ENCODE measurements at places on chromosomes 13 and 19.
A peak's percentile ranks its signal among the peaks of the same experiment; 100 is the strongest.

- DNase-seq = no peak
Observed at GRCh38 chr13:108795841-108796240, 166.4 kb downstream of the MYO16 start.

DNA sequence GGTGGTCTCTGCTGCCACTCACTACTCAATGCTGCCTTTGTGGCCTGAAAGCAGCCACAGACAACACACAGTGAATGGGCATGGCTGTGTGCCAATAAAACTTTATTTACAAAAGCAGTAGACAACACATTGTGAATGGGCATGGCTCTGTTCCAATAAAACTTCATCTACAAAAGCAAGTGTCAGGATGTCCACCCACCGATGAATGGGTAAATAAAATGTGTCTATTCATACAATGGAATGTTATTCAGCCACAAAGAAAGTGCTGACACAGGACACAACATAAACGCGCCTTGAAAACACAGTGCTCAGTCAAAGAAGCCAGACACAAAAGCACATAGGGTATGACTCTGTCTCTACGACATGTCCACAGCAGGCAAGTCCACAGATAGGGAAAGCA lies 20.1 kb downstream of the ZSCAN5A start:
- peak; percentile 42 for DNase-seq

- DNase-seq = no peak
Observed at GRCh38 chr13:112143753-112144615, 77.0 kb downstream of the SOX1 start.

GRCh38 chr13:103236213-103236612 lies 170.0 kb upstream of the SLC10A2 start:
- DNase-seq = no peak

- DNase-seq = no peak
Observed at GRCh38 chr13:106213028-106213757, 322.3 kb downstream of the EFNB2 start.

DNA sequence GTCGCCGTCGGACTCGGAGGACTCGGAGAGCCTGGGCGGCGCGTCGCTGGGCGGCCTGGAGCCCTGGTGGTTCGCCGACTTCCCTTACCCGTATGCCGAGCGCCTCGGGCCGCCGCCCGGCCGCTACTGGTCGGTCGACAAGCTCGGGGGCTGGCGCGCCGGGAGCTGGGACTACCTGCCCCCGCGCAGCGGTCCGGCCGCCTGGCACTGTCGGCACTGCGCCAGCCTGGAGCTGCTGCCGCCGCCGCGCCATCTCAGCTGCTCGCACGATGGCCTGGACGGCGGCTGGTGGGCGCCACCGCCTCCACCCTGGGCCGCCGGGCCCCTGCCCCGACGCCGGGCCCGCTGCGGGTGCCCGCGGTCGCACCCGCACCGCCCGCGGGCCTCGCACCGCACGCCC lies 2.5 kb upstream of the GRWD1 start:
- DNase-seq = no peak

DNA sequence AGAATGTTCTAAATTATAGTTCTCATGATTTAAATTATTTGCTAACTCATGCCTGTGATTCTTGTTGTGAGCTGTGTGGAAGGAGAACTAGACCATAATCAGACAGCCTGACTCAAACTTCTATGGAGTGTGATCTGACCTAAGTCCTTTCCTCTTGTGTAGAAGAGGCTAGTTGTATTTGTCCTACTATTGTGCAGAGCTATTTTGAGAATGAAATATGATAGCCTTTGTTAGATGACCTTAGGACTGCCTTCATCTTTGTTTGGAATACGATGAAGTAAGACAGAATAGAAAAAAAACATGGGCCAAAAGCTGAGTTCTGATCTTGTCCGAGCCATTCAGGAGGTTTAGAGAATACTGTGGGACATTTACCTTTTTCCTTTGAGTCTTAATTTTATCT lies 119.4 kb downstream of the STOML3 start:
- DNase-seq = no peak

GRCh38 chr13:109704771-109705635 lies 81.4 kb downstream of the IRS2 start:
- DNase-seq = no peak

- peak; percentile 8 for DNase-seq
Observed at GRCh38 chr19:19490214-19490968, 25.0 kb downstream of the TSSK6 start.

DNA sequence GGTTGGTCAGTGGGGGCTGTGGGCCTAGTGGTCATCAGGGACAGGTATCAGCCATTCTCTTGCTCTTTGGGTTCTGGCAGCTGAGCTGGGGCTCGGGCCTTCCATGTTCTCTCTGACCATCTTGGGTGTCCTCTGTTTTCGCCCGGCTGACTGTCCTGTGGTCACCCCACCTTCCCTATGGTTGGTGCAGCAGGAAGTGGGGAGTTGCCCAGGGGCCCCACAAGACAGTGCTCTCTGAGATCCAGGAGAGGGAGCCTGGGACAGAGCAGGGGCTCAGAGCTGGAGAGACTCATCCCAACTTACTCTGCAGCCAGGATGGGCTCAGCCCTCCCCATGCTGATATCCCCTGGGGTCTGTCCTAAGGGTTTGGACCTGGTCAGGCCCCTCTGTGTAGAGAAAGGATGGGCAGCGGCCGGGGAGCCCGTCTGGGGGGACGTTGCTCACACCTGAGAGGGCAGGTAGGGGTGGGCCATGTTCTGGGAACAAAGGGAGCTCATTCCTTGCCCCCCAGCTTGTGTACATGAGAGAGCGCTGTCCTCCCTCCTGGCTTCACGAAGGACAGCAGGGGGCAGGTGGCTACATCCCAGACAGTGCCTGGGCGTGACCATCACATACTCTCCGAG lies 937 bp upstream of the CEACAM8 start:
- DNase-seq = no peak

GRCh38 chr19:34128558-34129250 lies 43.6 kb upstream of the LSM14A start:
- DNase-seq = no peak

DNA sequence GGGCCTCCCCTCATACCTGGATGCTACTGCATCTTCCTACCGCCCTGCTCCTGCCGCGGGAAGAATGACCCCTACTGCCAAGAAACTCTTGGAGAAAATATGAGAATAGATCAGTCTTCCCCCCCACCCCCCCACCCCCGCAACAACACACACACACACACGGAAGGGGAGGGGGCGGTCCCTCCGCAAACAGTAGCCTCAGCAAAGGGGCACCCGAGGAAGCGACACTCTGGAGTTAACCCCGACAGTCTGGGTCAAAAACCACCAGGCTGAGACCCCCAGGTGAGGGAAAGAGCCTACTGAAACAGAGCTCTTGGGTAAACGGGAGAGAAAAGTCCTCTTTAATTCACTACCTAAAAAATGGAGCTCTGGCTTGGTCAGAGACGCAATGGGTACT lies 1.2 kb downstream of the MED26 start:
- no peak for DNase-seq

- DNase-seq = no peak
Observed at GRCh38 chr19:28301961-28302360, 911.0 kb downstream of the UQCRFS1 start.

DNA sequence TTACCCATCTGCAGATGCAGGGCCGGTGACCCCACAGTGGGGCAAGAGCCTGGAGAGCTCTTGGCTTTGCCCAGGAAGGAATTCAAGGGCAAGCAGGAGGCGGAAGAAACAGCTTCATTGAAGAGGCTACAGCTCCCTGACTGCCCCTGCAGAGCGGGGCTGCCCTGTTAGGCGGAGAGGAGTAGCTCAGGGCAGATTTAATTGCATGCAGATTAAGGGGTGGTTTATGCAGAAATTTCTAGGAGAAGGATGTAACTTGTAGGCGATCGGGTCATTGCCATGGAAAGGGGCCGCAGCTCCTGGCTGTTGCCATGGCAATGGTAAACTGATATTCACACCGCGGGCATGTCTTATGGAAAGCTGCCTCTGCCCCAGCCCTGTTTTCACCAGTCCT lies 94.1 kb downstream of the ATP11A start:
- DNase-seq = no peak

GRCh38 chr13:58843567-58843966 lies 1212.0 kb downstream of the PCDH17 start:
- DNase-seq = no peak

DNA sequence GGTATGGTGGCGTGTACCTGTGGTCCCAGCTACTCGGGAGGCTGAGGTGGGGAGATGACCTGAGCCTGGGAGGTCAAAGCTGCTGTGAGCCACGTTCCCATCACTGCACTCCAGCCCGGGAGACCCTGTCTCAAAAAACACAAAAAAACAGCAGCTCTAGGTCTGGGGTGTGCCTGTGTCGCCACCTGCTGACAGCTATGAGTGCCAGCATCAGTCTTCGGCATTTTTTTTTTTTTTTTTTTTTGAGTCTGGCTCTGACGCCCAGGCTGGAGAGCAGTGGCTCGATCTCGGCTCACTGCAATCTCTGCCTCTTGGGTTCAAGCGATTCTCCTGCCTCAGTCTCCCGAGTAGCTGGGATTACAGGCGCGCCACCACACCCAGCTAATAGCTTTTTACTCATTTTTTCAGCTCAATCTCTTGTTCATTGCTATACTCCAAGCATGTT lies 10.1 kb downstream of the AP2S1 start:
- no peak for DNase-seq

DNA sequence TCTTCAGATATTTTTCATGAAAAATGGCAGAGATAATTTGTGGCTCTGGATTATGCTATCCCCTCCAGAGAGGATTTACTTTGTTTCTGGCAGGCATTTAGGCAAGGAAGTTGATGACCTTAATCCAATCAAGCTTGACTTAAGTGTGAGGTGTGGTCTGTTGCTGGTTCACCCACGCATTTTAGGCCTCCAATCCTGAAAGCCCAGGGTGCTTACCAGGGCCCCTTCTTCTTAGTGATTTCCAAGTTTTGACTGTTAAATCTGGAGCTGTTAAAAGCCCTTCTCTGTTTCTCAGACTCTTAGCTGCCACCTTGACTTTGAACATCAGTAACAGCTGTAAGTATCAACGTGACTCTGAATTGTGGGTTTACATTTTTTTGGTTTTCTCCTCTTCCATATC lies 161.8 kb downstream of the DNAJC15 start:
- no peak for DNase-seq

DNA sequence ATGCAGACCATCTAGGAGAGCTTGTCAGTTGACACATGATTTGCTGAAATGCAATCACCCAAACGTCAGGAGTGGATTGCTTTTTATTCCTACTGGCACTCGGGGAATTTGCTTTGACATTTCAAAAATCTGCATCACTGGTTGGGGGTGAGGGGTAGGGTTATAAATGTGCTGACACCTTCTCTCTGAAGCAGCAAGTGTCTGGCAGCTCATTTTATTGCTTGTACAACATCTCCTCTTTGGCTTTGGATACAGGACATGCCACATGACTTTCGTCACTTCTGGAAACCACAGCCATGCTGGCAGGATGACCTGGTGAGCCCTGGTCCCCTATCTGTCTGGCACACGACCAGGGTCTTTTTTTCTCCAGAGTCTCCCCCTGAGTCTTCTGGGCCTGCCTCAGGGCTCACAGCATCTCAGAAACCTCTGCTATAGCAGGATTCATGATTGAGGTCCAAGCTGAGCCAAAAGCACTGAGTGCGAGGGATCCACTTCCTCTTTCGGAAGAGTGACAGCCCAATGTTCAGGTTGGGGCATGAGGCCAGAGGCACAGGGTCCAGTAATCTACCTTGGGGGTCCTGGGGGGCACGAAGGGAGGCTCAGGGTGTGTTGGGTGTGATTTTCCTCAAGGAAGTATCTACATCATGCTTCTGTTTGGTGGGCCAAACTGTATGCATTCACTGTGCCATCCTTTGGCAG lies 60.1 kb downstream of the HSPH1 start:
- no peak for DNase-seq

GRCh38 chr19:57190301-57190700 lies 999 bp upstream of the ZNF264 start:
- no peak for DNase-seq

DNA sequence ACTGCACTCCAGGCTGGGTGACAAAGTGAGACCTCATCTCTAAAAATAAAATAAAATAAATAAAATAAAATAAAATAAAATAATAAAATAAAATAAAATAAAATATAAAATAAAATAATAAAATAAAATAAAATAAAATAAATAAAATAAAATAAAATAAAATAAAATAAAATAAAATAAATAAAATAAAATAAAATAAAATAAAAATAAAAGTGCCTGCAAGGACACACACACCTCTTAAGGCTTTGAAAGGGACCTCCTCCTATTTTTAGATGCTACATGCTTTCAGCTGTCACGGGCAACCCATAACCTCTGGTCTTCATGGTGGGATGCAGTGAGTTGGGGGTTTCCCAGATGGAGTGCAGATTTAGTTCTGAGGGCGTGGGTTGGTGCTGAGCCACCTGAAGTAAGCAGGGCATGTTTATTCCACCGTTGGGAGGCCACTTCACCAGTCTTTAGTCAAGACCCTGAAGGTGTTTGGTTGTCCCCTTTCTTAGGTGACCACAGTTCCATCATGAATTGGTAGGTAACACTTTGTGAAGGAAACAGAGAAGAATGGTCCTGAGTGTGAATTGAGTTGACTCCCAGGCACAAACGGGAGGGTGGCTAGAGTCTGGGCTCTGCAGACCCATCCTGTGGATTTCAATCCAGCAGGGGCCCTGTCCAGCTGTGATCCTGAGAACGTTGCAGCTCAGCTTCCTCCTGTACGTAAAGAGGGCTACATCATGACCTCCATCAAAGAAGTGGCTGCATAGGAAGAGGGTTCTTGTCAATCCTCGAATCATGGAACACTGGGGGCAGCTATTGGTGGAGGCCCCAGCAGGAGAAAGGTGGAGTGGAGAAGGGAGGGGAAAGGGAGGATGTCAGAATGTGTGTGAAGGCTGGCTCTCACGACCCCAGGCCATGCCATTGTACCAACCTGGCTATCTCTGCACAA lies 234.2 kb downstream of the ZNF536 start:
- no peak for DNase-seq

- DNase-seq = no peak
Observed at GRCh38 chr13:33132644-33133440, 116.6 kb downstream of the KL start.

- DNase-seq = no peak
Observed at GRCh38 chr19:1896508-1896907, 8.7 kb upstream of the ADAT3 start.

DNA sequence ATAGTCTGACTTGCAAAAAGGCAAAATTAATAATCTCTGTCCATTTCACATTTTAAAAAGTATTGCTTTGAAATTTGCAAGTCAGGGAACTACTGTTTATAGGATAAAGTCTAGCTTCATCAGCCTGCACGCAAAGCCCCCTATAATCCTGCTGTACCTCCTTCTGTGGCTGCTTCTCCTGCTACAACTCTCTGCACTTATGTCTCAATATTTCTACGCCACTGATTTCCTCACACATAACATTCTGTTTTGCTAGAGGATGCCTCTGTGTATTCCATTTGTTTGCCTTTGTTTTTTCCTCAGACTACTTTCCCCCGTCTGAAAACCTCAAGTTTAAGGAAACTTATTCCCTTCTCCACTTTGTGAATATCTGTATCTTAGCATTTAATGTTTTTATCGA lies 389.9 kb downstream of the RFC3 start:
- DNase-seq = no peak

DNA sequence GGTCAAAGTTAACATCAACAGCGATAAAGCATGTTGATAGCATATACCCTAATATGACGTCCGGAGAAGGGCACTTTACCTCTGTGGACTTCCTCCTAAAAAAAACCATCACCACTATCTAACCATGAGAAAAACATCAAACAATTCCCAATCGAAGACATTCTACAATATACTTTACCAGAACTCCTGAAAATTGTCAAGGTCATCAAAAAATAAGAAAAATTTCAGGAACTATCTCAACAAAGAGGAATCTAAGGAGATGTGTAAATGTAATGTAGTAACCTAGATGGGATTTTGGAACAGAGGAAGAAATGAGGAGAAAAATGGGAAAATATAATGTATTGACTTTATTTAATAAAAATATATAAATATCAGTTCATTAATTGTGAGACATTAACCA lies 1026.8 kb upstream of the MIR17HG start:
- no peak for DNase-seq

GRCh38 chr19:32662186-32662585 lies 12.8 kb downstream of the ANKRD27 start:
- DNase-seq = no peak

Measured in NCI-H2081 treated with DMSO at 0.1 percent for 48 hours (cell line).